Hematopoietic multipotent progenitor cell treated with erythropoietin and hydrocortisone succinate and interleukin-3 and kit ligand, for 17 days (in vitro differentiated cells): ENCODE measurements at places on chromosomes 12 and 14.

DNA sequence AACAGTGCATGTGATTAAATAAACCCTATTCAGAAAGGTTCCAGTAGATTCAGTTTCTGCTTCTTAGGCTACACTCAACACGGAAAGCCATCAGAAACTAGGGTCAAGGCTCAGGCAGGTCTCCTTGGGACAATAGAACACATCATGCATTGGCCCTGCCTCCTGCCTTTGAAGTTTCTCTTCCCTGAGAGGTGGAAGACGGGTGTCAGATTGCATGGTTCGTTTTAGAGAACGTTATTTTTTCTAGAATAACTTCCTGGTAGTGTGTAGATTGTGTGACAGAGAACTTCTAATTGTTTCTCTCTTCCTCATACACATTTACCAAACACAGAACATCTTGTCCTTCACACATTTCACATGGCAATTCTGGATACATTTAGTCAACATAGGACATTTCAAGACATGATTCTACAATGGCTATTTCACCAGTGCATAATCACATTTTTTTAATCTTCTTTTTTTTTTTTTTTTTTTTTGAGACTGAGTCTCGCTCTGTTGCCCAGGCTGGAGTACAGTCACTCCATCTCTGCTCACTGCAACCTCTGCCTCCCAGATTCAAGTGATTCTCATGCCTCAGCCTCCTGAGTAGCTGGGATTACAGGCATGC, 106.6 kb upstream of the AMN1 start:
- no peak for DNase-seq

DNA sequence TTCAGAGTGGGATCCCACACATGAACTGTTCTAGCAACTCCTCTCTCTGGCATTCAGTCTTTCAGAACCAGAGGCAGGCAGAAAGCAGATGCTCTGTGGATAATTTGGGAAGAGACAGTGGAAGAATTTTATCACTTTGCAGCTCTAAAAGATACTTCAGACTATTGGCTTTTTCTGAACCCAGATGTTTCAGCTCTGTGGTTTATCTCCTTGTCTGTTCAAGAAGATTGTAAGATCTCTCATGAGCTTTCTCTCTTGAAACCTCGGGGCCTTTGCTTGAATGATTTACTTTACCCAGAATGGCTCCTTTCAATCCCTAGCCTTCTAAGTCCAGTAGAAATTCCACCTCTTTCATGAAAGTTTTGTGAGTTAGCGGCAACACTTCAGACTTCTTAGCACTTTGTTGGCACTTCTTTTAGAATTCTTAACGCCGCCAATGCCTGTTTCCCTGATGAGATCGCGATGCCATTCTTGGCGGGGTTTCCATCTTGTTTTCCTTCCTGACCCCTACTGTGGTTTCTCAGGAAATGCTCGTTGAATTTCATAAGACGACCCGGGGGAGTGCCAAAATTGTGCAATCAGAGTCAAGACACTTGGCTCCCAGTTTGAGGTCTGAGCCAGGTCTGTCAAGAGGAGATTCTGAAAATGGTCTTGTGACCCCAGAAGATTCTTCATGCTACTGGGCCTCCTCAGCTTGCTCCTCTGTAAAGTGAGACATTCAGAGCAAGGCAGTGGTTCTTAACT, 107.0 kb upstream of the PRICKLE1 start:
- DNase-seq = no peak

- DNase-seq = no peak
These were observed 117.3 kb upstream of the MYF6 start for GRCh38 chr12:80590085-80590484.

DNA sequence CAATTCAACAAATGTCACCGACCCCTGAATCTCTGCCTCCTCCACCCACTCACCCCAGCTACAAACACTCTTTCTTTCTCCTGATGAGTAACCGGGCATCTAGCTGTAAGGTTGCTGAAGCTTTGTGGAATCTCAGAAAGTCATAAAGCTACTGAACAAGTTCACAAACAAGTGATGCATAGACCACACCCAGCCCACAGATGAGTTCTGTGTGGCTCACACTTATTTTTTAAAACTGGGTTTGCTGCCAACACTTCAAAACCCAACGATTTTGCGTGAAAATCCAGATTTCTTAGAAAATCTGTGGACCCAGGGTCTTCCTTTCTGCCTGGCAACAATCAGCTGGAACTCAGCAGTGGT, 96.1 kb downstream of the APAF1 start:
- DNase-seq = no peak

- peak; percentile 96 for DNase-seq
These were observed at the start of gene RNF10 for GRCh38 chr12:120534203-120534702. TSS of gene RNF10 (plus strand) at chr12:120534356. CDS start at chr12:120534812, 456 bp downstream.

DNA sequence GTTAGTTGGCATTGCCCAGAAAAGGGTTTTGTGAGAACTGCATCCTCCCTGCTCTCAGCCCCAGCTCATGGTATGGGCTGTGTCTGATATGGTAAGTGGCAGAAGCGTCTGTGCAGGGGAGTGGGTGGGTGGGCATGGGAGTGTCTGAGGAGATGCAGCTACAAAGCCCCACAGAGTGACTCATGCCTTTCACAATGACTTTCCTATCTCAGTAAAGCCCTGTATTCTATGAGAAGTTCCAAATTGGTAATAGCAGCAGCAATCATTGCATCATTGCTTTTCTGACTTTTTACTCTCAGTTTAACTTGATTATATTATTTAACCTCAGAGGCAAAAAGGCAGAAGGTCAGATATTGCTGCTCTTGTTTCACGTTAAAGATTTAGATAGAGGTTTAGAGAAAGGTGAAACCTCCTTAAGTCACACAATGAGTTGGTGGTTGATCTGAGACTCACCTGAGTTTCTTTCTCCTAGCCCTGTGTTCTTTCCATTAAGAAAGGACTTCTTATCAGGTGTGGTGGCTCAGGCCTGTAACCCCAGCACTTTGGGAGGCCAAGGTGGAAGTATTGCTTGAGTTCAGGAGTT, 171.7 kb downstream of the SLC5A8 start:
- DNase-seq = no peak

- DNase-seq = no peak
These were observed 19.4 kb downstream of the RALGAPA1 start for GRCh38 chr14:35789651-35790050.

DNA sequence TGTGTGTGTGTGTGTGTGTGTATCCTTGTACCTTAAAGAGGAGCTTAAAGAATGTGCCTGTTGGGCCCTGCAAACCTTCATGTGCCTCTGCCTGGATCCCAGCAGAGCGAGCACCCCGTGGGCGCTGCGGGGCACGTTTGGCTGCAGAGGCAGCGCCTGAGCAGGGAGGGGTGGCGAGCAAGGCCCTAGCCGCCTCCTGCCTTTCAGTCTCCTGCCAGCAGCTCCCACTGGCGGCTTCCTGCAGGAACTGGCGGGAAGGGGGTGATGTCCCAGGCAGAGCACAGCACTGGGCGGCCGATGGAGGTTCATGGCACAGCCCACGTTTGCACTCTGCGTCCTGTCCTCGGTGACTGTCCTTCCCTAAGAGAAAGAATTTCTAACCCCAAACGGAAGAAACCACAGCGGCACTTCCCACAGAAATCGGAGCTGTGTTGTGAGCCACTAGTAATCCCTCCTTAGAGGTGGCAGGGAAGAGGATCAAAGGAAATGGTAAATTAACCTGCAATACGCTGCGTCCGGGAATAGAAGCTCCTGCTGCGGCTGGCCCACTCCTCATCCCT, 19.8 kb downstream of the ZBTB42 start:
- DNase-seq = no peak

GRCh38 chr14:45361727-45362126, 108.7 kb upstream of the MIS18BP1 start:
- no peak for DNase-seq

GRCh38 chr12:93727195-93727811, 50.1 kb downstream of the CRADD start:
- no peak for DNase-seq

DNA sequence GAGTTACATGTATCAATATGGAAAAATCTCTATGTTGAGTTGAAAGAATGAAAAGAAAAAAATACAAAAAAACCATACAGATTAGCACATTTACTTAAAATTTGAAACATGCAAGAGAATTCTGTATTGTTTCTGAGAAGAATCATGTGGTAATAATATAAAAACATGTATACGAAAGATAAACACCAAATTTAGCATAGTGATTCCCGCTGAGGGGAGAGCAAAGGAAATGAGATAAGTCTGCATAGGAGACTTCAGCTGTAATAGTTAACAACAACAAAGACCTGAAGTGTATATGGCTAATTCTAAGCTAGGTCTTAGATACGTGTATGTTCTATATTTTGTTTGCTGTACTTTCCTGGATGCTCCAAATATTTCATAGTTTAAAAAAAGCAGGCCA, 46.5 kb downstream of the FNTB start:
- DNase-seq = no peak

- no peak for DNase-seq
These were observed 26.5 kb downstream of the TMEM229B start for GRCh38 chr14:67461996-67462395.

- no peak for DNase-seq
These were observed 185.7 kb upstream of the PPFIA2 start for GRCh38 chr12:81944886-81945285.
